Fibroblast of upper back skin (primary cell): ENCODE measurements at places on chromosomes 5 and 9.

DNA sequence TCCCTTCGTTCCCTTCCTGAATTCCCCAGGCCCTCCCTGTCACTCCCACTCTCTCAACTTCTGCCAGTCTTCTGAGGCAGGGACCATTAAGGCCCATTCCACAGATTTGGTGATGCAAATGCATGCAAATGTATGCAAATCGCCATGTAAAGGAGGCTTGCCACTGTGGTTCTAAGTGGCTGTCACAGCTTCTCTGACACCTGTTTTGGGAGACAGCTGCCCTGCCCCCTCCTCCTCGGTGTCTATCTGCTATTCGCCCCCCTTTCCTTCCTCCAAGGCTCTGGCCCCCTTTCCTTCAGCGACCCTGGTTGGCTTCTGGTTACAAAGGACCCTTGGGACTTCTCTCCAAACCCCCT is 10.5 kb upstream of the ARAP3 start:
- no peak for DNase-seq

- DNase-seq: peak; percentile 37
Observed at GRCh38 chr5:94524841-94525697, 93.3 kb downstream of the KIAA0825 start.

- DNase-seq: no peak
Observed at GRCh38 chr5:88555674-88556073, 287.0 kb upstream of the TMEM161B start.

GRCh38 chr9:73845539-73845938 is 651.6 kb upstream of the RORB start:
- DNase-seq: no peak

DNA sequence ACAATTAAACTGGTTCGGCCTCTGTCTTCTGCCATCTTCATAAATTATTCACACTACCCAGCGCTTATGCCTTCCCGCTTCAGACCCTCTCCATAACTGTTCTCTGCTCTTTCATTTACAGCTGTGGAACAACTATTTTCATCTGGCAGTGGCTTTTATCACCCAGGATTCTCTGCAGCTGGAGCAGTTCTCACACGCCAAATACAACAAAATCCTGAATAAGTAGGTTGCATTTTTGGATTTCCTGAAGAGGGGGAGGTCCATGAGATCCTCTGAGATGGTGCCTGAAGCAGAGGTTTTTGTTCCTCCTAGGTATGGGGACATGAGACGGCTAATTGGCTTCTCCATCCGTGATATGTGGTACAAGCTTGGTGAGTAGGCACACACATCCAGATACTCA is 28.1 kb upstream of the INSYN2B start:
- DNase-seq: no peak

DNA sequence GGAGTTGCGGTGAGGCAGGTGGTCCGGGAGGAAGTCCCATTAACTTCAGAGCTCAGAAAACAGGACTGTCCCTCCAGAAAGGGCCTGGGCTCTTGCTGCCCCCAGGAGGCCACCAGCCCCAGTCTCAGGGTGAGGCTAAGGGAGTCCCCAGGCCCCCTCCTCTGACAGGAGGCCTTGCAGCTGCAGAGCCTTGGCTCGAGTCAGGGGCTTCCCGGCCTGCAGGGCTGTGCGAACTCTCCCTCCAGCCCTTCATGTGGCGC is 3.2 kb upstream of the STPG3 start:
- DNase-seq: no peak

DNA sequence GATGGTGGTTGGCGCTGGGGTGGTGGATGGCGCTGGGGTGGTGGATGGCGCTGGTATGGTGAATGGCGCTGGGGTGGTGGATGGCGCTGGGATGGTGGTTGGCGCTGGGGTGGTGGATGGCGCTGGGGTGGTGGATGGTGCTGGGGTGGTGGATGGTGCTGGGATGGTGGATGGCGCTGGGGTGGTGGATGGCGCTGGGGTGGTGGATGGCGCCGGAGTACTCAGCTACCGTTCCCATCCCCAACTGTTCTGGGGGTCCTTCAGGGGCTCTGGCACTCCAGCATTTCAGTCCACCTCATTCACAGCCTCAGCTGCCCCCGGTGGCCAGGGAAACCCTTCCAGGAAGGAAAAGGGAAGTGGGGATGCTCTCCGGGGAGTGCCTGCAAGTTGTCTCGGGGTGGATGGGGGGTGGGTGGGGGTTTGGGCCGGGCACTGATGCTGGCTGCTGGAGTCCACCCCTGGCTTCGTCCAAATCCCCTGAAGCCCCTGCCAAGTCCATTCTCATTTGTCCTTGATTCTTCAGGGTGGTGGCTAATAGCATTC is 147.3 kb upstream of the COL5A1 start:
- no peak for DNase-seq

- peak; percentile 41 for DNase-seq
Observed at GRCh38 chr9:6907772-6908381, 150.1 kb downstream of the KDM4C start.

- no peak for DNase-seq
Observed at GRCh38 chr5:25345240-25345771, 700.5 kb upstream of the CDH10 start.

GRCh38 chr5:11904265-11904906 is at the start of gene CTNND2:
CTNND2 (minus strand) TSS chr5:11904446; CDS start chr5:11903853, 593 bp downstream.
- DNase-seq: no peak

GRCh38 chr9:18149471-18150011 is 324.4 kb upstream of the ADAMTSL1 start:
- DNase-seq: no peak

GRCh38 chr5:83401775-83402174 is 69.8 kb upstream of the VCAN start:
- DNase-seq: no peak

GRCh38 chr5:156699147-156699546 is 150.9 kb upstream of the PPP1R2B start:
- DNase-seq: no peak
